ENCODE measurements at places on chromosomes 13 and 19.

GRCh38 chr19:55373993-55374757 is 2.5 kb upstream of the TMEM190 start:
- DNase-seq, result no peak

GRCh38 chr19:30421571-30421970 is 49.4 kb downstream of the ZNF536 start:
- no peak for DNase-seq

GRCh38 chr13:39959497-39960144 is 304.2 kb downstream of the COG6 start:
- no peak for DNase-seq

- DNase-seq, result no peak
Measured at GRCh38 chr19:55068950-55069864, 6.3 kb upstream of the RDH13 start.

DNA sequence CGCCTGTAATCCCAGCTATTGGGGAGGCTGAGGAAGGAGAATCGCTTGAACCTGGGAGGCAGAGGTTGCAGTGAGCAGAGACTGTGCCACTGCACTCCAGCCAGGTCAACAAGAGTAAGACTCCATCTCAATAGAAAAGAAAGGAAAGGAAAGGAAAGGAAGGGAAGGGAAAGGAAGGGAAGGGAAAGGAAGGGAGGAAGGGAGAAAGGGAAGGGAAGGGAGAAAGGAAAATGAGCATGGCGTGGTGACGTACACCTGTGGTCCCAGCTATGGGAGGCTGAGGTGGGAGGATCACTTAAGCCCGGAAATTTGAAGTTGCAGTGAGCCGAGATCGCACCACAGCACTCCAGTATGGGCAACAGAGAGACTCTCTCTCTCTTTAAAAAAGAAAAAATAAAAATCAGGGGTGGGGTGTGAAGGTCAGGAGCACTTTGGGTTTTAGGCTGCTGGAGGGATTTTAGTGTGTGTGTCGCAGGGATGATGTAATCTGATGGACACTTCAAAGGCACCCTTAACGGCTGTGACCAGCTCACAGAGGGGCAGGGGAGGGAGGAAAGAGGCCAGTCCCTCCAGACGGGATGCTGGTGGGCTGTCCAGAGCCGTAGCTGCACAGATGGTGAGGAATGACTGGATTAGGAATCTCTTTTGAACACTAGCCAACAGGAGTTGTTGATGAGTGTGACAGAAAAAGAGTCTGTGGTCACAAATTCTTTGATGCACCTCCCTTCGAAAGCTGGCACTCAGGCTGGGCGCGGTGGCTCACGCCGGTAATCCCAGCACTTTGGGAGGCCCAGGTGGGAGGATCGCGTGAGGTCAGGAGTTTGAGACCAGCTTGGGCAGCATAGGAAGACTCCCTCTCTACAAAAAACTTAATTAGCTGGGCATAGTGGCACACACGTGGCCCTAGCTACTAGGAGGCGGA is 27.6 kb downstream of the TMPRSS9 start:
- no peak for DNase-seq
